ENCODE measurements at places on chromosomes 1 and 21.

DNA sequence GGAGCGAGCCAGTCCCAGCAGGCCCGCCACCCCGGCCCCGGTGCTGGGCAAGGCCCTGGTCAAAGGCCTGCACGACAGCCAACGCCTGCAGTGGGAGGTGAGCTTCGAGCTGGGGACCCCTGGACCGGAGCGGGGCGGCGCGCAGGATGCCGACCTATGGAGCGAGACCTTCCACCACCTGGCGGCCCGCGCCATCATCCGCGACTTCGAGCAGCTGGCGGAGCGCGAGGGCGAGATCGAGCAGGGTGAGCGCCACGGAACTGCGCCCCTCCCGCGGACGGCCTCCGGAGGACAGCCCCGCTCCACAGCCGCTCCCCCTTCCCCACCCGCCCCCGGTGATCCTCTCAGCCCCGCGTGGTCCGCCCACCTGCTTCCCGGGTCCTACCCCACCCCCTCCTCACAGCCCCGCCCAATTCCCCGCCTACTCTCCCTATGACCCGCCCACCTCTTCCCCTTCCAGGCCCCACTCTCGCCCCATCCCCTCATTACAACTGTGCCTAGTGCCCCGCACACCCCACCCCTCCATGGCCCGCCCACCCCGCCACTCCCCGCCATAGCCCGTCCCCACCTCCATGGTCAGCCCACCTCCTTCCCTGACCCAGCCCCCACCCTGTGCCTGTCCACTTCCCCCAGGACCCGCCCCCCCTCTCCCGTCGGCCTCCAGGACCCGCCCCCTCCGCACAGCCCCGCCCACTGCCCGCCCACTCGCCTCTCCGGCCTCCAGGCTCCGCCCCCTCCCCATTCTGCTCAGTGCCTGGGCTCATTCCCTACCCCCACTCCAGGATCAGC, 52.7 kb downstream of the VWA5B1 start:
- DNase-seq = no peak

GRCh38 chr1:110319332-110320167, 19.6 kb upstream of the RBM15 start:
- no peak for DNase-seq

DNA sequence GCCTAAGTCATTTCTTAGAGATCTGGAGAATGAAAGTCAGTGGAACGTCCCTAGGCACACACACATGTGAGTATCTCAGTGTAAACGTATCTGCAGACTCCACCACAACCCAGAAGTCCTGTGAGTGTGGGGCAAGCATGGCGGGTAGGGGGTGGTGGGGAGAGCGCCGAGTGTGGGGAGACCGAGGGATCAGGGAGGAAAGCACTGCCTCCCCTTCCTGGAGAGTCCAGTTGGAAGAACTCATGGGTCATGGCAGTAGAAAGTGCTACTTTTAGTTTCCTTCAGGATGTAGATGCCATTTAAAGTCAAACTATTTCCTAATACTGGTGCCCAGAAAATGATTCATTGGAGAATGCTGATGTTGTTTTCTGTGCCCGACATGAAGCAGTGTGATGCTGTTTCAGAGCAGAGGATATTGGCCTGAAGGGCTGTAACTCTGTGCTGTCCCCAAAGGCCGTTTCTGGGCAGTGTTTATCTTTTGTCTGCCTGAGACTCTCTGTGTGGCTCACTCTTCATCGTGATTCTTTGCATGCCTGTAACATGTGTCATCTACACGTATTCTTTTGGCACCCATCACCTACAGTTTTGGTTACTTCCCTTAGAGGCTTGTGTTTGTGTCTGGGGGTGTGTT, 45.7 kb upstream of the TSPAN2 start:
- DNase-seq = peak; percentile 66

GRCh38 chr1:216793303-216793702, 70.1 kb upstream of the ESRRG start:
- DNase-seq = no peak

- DNase-seq = no peak
Observed at GRCh38 chr1:25702101-25702775, 85.6 kb downstream of the MAN1C1 start.

GRCh38 chr1:8985915-8986813, 40.1 kb downstream of the SLC2A7 start:
- DNase-seq = peak; percentile 42

DNA sequence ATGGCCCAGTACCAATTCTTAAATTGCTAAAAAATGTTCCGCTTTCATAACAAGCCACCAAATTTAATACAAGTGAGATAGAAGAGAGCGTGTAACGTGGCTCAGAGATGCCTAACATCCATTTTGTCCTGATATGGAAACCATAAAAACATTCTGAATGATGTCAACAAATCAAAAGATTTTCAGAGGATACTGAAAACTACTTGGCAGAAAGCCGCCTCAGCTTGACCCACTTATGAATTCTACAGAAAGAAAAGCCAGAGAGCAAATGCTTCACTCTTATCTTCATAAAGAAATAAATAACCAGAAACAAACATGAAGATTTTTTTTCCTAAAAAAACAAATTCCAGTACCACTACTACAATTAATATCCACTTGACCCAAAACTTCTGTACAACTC, 41.2 kb downstream of the OMA1 start:
- DNase-seq = no peak

- DNase-seq = no peak
Observed at GRCh38 chr1:87899017-87899416, 570.3 kb downstream of the LMO4 start.

DNA sequence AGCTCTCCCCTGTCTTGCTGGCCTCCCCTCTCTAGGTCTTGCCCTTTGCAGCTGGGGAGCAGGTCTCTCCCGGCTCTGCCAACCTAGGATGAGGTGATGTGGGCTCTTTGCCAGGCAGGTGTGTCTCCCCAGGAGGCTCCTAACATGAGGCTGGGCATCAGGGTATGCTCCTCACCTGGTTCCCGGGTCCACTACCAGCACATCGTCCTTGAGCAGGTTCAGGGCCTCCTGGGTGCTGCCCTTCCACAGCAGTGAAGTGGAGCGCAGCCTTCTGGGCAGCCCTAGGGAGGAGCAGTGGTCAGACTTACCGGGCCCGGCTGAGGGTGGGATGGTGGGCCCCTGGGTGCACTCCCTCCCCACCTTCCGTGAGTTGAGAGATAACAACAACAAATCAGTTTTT, 17.5 kb downstream of the LACTBL1 start:
- no peak for DNase-seq
